ENCODE measurements at places on chromosomes 12 and 14.
A peak's percentile ranks its signal among the peaks of the same experiment; 100 is the strongest.

DNA sequence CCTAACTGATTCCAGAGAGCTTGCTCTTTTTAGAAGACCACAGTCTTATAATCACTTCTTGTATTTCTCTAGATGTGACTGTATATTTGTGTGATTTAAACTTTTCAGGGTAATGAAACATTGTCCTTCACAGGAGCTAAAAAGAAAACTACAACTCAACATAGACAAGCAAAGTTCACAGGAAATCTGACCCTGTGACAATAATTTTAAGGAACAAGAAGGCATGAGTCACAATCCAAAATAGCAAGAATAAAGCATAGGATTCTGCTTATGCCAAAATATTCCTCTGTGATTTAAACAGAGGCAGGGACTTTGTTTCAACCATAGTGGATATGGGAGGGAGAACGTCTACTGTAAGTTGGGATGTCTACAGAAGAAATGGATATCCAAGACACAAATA, 44.3 kb downstream of the GPR65 start:
- DNase-seq: no peak

DNA sequence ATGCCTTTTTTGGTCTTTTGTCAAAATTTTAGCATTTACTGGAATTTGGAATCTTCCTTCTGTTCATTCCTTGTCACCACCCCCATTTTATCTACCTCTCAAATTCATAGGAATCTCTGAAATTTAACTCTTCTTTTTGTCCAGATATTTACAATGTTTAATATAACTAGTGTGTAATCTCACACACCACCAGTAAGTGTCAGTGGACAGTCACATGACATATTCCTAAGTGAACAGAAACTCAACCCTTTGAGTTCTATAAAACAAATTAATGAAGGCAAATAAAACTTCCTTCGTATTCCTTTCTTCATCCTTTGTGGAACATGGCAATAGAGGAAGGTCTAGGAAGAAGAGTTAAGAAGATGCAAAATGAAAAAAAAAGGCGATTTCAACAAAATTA, 26.6 kb downstream of the ATF7 start:
- DNase-seq: no peak

- peak; percentile 83 for DNase-seq
Measured at GRCh38 chr12:122860040-122860853, 25.0 kb downstream of the HIP1R start.

DNA sequence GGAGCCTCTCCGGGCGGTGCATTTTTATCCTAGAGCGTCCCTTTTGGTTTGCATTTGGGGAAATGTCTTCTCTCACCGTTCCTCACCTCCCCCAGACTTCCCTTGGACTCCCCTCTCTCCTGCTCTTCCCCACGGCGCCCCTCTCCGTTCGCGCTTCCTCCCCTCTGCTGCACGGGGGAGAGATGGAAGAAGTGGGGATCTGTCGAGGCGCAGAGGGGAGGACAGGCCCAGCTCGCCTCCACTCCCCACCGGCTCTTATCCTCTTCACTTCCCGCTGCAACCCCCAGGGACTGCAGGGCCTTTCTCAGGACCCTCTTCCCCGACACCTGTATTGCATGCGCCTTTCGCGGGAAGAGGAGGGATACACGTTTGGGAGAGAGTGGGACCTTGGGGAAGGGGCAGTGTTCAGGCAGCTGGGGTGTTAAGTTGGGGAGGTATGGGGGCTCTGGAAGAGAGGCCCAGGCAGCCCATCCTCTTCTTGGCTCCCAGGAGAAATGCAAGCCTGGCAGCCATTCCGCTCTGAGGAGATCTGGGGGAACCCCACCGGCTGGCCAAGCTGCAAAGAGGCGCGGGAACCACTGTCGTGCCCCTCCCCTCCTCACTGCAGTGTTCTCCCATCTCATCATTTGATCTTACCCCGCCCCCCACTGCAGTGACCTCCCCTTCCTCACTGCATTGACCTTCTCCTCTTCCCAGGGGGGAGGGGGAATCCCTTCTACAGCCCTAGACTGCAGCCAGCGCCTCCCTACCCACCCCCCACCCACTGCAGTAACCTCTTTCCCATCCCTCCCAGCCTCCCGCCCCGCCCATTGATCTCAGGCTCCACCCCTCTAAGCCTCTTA, 788 bp downstream of the ENO2 start:
- DNase-seq: no peak

- no peak for DNase-seq
Measured at GRCh38 chr14:66056926-66057552, 429.1 kb upstream of the CCDC196 start.

- DNase-seq: no peak
Measured at GRCh38 chr14:99041141-99041819, 230.7 kb downstream of the BCL11B start.

DNA sequence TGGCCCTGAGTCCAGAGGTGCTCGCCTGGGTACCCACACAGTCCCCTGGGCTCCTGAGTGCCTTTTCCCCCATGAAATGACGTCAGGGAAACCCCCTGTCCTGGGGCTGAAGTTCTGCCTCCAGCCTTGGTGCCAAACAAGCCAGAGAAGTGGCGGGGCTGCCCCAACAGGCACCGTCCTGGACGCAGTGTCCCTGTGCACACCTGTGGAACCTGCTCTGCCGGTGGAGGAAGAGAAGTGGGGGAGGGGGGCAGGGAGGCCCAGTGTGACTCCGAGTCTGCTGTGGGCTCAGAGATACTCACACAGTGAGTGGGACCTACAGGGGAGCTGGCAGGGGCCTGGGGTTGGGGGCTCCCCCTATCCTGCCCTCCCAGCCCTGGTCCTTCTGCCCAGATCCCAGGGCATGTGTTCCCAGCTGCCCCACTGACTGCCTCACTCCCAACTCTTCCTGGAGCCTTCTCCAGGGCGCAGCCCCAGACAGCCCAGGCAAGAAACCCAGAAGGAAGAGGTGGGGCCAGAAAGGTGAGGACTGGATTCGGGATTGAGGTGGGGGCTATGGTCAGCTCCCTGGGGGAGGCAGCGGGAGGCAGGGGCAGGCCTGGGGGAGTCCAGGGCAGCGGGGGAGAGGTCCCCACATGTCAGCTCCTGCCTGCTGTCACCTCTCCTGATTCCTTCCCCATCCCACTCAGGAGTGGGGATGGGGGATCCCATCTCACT, 24.7 kb downstream of the CCDC85C start:
- no peak for DNase-seq

- no peak for DNase-seq
Measured at GRCh38 chr14:57297852-57298251, 29.1 kb downstream of the AP5M1 start.

- peak; percentile 59 for DNase-seq
Measured at GRCh38 chr14:105067140-105067968, 2.1 kb upstream of the GPR132 start.

DNA sequence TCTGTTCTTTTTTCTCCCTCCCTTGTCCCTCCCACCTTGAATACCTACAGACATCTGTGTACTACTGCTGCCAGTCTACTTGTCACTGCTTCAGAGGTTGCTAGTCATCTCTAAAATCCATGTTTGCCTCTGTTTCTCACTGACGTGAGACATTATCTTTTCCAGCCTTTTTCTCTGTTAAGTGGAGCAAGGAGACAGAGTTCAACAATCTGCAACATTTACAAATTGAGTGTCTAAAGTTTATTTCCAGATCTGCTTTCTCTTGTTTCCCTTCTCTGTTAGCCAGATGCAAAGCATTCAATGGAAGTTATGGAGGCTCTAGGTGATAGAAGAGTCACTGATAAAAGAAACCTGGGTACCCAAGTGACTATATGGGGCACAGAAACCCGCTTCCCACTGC, 47.5 kb upstream of the CNTN1 start:
- no peak for DNase-seq

GRCh38 chr12:127680516-127680915, 586.5 kb upstream of the TMEM132C start:
- no peak for DNase-seq

DNA sequence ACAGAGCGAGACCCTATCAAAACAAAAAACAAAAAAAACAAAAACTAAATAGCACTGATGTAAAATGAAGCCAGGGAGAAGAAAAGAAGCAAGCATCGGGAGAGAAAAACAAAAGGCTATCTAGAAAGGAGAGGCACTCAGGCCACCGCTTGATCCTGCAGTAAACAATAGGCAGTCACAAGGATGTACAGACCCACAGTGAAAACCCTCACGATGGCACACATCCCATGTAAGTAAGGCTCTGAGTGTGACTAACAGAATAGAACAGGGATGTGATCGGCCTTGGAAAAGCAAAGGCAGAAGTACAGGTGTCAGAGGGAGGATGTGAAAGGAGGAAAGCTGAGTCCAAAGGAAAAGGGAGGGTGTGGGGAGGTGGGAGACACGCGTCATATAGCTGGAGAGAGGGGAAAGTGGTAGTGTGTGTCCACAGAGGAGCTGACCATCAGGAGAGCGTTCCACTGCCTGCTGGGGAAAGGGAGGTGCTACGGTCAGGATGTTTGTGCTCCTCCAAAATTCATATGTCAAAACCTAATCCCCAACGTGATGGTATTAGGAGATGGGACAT, 31.5 kb downstream of the CAMKK2 start:
- no peak for DNase-seq

DNA sequence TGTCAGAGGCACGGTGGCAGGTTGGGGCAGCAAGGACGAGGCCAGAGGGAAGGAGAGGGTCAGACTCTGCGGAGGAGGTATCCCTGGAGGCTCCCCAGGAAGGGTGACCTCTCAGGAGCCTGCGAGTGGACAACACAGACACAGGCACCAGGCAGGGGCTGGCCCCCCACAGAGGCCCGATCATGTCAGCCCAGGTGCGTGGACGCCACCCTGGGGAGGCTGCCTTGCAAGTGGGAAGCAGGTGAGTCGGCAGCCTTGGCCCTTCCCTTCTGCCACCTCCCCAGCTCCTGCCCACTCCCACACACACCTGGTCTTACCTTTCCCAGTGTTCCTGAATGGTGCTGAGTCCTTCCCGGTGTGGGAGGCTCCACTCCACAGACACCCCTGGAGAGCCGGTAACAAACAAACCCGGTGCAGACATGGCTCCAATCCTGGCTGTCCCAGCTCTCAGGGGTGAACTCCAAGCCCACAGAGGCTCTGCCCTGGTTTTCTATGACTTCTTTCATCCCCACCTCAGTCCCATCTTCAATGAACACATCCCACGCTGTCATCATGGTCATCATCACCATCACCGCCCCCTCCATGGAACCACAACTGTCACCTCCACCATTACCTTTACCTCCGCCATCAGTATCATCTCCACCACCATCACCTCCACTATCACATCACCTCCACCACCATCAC, 5.2 kb downstream of the ZBTB42 start:
- DNase-seq: no peak

GRCh38 chr14:74792249-74793039, 29.3 kb downstream of the YLPM1 start:
- peak; percentile 32 for DNase-seq

DNA sequence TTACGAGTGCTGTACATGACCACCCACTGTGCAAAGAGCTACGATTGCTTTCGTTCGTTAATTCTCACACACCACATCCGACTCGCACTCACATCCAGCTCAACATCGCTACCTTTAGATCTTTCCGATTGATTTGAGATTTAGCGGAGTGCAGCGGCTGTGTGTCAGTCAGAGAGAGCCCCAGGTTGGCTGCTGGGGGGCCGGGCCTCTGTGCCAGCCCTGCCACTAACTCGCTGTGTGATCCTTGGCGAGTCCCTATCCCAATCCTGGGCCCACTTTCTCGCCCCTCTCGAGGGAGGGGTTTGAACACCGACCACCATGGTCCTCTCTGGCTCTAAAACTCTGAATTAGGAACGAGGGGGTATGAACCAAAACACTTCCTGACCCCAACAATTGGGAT, 8.6 kb downstream of the DLK1 start:
- DNase-seq: no peak

GRCh38 chr12:120378036-120378435, 9.1 kb upstream of the MSI1 start:
- DNase-seq: no peak

DNA sequence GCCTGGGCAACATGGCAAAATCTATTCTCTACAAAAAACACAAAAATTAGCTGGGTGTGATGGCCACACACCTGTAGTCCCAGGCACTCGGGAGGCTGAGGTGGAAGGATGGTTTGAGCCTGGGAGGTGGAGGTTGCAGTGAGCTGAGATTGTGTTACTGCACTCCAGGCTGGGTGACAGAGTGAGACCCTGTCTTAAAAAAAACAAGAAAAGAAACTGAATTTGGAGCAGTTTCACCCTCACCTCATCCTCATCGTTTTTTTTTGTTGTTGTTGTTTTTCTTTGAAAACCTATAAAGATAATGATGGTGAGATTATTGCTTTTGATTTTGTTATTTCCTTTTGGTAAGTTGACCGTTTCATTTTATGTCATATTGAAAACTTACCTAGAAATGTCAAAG, 60.7 kb downstream of the SLC38A6 start:
- DNase-seq: no peak

DNA sequence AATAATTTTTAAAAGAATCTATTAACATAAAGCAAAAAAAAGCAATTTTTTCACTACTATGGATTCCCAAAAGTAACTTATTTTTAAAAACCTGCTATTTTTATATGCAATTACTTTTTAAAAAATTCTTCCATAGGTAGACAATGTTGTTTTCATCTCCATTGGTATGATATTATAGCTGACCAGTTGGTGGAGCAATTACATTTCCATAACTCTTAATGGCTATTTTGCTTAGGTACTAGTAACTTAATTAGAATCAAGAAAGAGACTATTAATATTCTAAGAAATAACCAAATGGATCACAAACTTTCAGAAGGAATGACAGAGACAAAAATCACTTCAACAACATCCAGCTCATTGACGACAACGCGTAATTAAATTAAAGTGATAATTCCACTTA, 64.7 kb upstream of the PTCSC3 start:
- DNase-seq: no peak

- no peak for DNase-seq
Measured at GRCh38 chr12:82904219-82904790, 217.6 kb downstream of the TMTC2 start.

DNA sequence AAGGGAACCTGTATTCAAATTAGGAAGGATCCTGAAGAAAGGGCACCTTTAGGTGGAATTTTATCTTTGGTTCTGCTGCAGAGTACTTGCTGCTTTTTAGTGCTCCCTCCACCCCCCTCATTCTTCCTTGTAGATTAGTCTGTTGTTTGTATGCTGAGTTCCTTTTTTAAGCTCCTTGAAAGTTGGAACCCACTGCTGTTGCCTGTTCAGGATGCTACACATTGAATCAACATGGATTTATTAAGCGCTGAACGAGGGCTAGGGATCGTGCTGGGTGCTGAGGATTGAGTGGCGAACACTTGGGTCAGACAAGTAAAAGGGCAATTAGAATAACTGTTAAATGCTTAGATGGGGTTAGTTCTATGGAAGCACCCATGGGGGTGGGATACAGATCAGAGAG, 884 bp upstream of the AMN1 start:
- no peak for DNase-seq

DNA sequence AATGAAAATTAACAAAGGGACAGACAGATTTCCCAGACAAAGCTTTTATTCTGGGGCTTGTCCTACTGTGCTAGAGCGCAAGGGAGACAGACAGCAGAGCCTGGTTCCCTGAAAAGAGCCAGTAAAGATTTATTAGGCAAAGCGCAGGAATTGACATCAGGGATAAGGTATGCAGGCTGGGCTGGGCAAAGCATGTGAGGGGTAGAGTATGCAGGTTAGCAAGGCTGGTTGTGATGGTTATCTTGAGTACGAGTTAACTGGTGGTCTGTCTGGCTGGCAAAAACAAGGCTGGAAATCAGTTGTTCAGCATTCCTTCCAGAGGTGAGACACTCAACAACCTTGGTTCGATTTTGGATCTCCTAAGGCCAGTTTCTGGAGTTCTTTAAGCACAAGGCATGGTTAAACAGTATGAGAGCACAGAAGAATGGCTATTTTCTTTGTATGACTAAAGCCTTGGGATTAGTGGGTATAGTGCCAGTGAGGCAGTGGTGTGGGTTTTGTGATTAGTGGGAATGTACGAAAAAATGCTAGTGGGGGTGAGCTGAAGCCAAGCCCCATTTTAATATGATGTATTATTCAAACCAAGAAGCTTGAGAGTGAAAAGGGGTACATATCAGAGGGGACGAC, 30.9 kb downstream of the BTBD7 start:
- DNase-seq: no peak

Data from CD4-positive, alpha-beta T cell treated with Interleukin-2 at 100 ng/mL for 4 hours (primary cell).